Chondrocyte (in vitro differentiated cells): ENCODE measurements at places on chromosomes 13 and 19. TPM values are rescaled to one million over a fixed set of nuclear protein-coding genes. Genes with fewer than 3 reads are reported as not detected.

DNA sequence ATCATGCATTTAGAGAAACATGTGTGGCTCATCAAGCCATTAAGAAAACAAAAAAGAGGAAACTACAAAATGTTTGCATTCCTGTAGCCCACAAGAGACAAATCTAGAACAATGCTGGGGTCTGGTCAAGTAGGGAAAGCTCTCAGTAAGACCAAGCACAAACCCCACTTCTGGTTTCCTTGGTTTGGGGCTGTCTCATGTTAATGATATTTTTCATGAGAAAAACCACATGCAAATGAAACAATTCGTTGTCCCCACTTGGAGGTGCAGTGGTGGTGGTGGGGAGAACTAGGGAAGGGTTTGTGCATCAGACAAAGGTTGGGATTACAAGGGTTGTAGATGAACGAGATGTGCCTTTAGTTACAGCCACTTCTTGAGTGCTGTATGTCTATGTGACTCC is 7.0 kb upstream of the RB1 start:
- DNase-seq, result no peak

- DNase-seq, result peak; percentile 44
These were observed 19.0 kb downstream of the KCTD15 start for GRCh38 chr19:33815380-33816340.

DNA sequence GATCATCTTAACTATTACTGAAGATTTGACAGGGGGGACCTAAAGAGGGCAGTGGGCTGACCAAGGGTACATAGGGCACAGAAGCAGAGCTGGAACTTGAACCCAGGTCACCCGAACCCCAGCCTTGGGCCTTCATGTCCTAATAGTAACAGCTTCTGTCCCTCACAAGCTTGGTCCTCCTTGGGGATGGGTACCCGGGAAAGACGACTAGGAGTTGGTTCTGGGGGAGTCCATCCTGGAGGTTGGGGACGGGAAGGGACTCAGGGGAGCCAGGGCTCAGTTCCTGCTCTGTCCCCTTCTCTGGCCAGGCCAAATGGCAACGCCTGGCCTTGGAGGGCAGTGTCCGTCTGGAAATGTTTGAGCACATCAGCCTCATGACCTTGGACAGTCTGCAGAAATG is 39.6 kb upstream of the CYP4F8 start:
- DNase-seq, result peak; percentile 43

GRCh38 chr13:30129411-30129810 is 177.9 kb downstream of the KATNAL1 start:
- DNase-seq, result no peak

Gene ZNF224
- total RNA-seq, result 18.1 to 22.7 TPM (median 20.2 TPM) in 3 replicates

Gene RRAS
- 61.7 to 113 TPM (median 104 TPM) in 3 replicates for total RNA-seq

Gene OR7G2
- total RNA-seq, result not detected in 3 replicates
